ENCODE measurements at places on chromosomes 5 and 9.

GRCh38 chr5:94627191-94627590, 8.7 kb downstream of the SLF1 start:
- no peak for DNase-seq

DNA sequence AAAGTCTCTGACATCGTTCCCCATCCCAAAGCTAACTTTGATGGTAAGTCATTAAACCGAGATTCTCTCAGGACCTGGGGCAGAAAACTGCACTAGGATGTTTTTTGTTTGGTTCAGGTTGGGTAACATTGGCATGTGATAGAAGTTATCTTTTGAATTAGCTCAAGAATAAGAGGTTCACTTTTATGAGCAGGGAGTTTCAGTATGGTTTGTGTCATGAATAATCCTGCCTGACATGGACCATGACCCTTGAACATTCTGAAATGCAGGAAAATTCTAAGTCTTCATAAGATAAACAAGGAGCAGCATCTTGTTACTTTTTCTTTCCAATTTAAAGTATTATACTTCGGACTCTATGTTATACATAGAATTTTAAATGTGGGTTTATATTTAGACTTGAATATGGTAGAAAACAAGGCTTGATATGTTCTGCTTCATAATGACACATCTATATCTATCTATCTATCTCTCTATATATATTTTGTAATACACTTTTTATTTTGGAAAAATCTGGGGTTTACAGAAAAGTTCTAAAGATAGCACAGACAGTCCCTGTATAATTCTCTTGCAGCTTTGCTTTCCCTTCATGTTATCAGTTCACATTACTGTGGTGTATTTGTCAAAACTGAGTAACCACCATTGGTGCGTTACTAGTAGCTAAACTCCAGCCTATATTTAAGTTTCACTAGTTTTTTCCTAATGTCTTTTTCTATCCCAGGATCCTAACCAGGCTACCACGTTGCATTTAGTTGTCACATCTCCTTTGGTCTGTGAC, 102.7 kb upstream of the TAF11L2 start:
- DNase-seq: no peak

DNA sequence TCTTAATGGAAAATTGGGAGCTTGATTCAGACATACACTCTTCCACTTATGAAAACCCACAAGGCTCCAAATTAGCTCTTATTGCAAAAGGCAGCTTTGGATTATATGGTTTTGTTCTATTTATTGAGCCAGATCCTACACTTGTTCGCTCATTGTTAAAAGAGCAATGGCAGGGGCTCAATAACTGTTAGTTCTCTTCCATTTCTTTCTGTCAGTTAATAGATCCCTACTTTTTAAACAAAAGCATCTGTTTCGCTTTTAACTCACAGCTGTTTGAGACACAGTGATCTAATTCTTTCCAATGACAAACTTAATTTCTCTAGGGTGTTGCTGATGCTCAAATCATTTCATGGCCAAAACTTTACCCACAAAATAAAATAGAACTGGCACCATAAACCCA, 11.7 kb downstream of the C5 start:
- no peak for DNase-seq

GRCh38 chr9:127877566-127877998, at the start of gene AK1:
AK1 (minus strand) TSS chr9:127877675; CDS start chr9:127874617, 3,058 bp downstream.
- DNase-seq: peak; percentile 59

GRCh38 chr5:120954255-120954654, 490.2 kb downstream of the PRR16 start:
- DNase-seq: no peak

GRCh38 chr9:69871118-69871834, 50.7 kb downstream of the CFAP95 start:
- peak; percentile 69 for DNase-seq

GRCh38 chr5:71957292-71957898, 149.9 kb upstream of the MAP1B start:
- no peak for DNase-seq

GRCh38 chr5:131980696-131981095, 30.8 kb downstream of the ACSL6 start:
- no peak for DNase-seq

GRCh38 chr5:147836439-147836838, 5.0 kb upstream of the SPINK1 start:
- no peak for DNase-seq

- DNase-seq: no peak
Measured at GRCh38 chr5:139700711-139701055, 52.5 kb downstream of the CXXC5 start.

- no peak for DNase-seq
Measured at GRCh38 chr5:383621-384020, 59.4 kb upstream of the EXOC3 start.

- peak; percentile 85 for DNase-seq
Measured at GRCh38 chr5:153515301-153515700, 24.8 kb downstream of the GRIA1 start.

GRCh38 chr5:128870373-128870772, 94.9 kb upstream of the SLC27A6 start:
- no peak for DNase-seq

- peak; percentile 74 for DNase-seq
Measured at GRCh38 chr5:167488371-167488770, 803.1 kb upstream of the WWC1 start.

GRCh38 chr5:159916841-159917761, 819 bp downstream of the ADRA1B start:
- no peak for DNase-seq

GRCh38 chr5:172421-172820, 18.9 kb upstream of the LRRC14B start:
- no peak for DNase-seq

DNA sequence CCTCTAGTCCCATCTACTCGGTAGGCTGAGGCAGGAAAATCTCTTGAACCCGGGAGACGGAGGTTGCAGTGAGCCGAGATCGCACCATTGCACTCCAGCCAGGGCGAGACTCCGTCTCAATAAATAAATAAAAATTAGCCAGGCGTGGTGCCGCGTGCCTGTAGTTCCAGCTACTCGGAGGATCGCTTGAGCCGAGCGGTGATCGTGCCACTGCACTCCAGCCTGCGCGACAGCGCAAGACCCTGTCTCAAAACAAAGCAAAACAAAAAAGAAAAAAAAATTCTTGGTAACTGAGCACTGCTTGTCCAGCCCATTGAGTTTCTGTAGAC, 710 bp upstream of the WDR55 start:
- no peak for DNase-seq

DNA sequence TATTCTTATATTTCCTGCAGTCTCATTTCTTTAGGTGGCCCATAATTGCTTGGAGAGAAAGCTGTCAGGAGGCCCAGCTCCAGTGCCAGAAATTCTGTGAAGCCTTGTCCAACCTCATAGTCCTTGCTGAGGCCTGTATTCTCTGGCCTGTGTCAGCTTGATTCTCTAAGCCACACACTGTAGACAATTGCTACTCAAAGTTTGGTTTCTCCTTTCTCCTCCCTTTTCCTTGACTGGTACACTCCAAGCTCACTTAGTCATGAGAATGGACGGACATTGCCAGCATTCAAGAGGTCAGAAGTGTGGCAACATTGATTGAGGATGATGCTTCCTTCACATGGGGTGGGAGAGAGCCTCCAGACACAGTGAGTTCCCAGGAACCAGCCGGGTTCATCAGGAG, 71.3 kb upstream of the CXCL14 start:
- no peak for DNase-seq

DNA sequence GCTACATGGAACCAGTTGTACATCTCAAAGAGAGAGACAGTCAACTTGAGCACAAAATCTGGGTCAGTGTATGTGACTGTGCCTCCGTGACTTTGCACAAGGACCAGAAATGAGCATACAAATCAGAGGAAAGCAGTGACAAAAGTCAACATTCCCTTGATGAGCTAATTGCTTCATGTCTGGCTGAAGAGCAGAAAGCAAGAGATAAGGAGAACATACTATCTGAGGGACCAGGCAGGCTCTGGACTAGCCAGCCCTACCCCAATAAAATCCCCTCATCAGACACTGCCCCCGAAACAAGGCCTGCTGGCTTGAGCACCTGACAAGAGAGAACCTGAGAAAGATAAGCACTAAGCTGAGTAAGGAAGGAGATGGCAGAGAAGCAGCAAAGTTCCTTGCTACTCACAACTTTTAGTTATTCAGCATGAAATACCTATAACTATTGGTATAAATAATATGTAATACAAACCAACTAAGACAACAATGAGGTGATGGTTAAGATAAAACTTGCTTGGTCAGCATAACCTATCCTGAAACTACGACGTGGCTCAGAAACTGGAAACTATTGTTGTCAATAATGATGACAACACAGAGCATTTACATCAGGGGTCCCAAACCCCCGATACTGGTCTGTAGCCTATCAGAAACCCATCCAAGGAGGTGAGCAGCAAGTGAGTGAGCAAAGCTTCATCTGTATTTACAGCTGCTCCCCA, 9.5 kb downstream of the SIL1 start:
- DNase-seq: no peak

- DNase-seq: no peak
Measured at GRCh38 chr5:14490309-14490711, 91.3 kb upstream of the OTULINL start.

DNA sequence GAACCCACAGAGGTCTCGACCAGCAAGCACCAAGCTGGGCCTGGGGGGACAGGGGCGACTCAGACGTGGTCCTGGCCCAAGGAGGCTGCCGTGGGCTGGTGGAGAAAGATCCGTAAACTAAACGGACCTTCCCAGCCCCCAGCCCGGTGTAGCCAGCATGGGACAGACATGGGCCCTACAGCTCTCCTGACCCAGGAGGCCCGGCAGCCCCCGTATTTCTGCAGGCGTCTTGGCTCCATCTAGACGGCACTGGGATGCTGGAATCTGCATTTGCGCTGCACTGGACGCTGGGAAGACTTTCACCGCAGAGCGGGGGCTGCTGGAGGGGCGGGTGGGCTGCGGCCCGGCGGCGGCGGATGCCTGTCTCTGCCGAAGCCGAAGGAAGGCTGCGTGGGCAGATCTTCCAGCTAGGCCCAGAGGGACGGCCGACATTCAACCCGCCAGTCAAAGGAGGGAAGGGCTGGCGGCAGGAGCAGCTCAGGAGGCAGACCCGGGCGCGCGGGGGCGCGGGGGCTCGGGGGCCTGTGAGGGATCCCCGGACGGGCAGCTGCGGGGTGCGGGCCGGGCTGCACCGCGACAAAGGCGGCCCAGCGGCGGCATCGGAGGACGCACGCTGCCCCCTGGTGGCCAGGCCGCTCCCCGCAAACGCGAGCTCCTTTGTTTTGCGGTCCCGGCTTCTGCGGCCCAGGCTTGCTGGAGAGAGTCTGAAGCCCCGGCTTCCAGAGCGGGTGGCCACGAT, 266.2 kb downstream of the NSG2 start:
- DNase-seq: peak; percentile 62

- no peak for DNase-seq
Measured at GRCh38 chr9:100600521-100601079, 22.7 kb downstream of the CAVIN4 start.

GRCh38 chr5:171816666-171817065, 31.0 kb downstream of the SMIM23 start:
- DNase-seq: no peak

GRCh38 chr9:35793461-35793860, 2.1 kb downstream of the NPR2 start:
- no peak for DNase-seq

DNA sequence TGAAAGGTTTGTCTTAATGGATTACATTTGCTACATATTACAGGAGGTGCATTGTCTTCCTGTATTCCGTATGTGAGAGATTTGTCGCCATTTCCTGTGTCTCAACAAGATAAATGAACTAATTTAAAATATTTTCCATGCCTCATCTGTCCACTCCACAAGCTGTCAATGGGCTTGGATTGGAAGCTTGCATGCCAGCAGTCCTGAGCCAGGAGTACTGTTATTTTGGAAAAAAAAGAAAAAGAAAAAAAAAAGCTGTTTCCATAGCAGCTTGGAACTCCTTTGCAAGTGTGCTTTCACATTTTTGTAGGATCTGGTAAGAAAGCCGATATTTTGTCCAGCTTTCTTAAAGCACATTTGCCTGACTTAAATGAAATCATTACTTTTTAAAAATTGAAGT, 330.8 kb downstream of the KDM4C start:
- DNase-seq: no peak

DNA sequence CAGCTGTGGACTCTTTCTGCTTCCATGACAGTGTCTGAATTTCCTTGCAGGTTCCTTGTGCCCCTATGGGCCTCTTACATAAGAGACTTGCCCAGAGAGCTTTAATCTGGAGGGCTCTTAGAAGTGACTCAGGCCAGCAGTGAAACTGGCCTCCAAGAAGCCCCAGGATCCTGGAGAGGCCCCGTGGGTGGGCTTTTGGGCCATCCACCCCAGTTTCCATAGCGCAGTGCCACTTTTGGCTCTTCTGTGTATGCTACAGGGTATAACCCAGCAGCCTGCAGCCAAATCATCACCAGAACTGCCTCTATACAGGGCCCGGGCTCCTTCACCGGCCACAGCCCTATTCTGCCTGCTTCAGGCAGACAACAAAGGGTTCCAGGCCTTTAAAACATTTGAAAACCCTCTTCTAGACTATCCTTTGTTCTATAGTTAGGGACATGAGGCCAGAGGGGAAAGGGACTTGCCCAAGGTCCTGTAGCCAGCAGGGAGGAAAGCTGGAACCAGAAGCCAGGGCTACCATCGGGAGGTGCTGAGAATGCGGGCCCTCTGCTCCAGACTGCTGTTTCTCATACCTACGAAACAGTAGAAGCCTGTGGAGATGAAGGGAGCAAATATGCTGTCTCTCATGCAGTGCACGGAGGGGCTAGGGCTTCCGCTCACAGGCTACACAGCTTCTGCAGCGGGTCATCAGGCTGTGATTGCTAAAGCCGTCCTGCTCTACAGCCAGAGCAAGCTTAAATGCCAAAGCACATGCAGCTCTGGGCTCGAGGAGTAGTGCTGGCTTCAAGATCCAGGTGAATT, 18.0 kb downstream of the SH3PXD2B start:
- no peak for DNase-seq

DNA sequence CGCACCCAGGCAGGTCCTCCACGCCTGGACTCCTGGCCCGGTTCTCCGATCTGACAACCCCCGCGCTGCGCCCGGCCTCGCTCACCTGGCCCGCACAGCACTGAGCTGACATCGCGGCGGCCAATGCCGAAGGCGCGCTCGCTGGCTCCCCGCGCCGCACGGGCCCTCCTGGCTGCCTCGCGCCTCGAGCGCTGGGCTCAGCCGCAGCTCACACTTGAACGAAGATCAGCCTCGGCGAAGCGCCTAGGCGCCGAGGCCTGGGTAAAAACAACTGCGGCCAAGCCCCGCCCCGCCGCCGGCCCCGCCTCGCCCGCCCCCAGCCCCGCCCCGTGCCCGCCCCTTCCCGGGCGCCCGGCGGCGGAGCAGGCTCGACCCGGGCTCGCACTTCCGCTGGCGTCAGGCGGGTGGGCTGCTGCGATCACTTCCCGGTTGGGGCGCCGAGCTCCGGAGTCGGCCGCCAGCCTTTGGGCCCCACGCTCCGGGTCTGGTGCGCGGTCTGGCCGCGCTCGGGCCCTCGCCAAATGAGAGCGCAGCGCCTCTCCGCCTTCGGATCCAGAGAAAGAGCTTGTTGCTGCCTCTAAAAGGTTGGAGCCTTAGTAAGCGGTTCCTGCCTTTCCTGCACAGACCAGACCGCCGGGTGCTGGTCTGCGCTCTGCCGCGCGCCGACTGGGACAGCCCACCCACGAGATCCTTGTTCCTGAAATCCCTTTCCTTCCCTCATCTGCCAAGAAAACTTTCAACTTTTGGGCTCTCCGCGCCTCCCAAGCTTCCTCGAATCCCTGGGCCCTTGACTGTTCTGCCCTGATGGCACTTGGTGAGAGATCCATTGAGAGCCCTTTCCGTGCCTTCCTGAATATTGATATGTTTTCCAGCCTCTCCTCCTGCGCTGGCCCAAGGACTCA, at the start of gene SERINC5:
SERINC5 (minus strand) TSS at position 238 of the 902 bp plus-strand sequence; CDS start at position 112, 126 bp downstream.
- DNase-seq: peak; percentile 80

Measured in fibroblast of skin of abdomen (primary cell).